HS-5 (cell line): ENCODE measurements at places on chromosomes 2 and 18.

DNA sequence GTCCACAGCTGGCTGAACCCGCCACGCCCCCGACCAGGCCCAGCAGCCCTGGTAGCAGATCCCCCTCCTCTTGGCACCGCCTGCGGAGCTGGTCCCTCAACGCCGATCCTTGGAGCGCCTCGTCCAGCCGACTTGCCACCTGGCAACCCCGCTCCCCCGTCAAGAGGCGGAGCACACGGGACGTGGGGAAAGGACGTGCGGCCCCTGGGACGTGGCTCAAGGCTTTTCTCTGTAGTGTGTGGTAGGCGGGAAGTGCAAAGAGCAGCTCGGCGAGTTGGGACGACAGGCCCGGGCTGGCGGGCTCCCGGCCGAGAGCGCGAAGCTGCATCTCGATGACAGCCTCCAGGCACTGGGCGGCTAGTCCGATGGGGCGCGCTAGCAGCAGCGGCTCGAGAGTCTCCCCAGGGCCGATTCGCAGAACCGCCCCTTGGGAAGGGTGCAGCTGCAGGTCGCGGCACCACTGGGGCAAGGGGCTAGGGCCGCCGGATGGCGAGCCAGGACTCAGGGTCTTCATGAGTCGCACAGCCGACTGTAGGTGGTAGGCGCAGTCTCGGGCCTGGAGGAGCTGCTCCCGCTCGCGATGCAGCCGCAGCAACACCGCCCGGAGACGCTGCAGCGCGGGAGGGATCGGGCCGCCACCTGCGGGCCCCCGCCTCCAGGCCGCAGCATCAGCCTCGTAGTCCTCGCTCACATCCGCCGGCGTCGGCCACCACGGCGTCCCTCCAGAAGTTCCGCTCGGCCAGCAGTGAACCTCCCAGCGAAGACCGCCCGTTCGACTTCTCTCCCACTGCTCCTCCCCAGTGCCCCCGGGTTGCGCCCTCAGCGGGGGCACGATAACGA, 617 bp downstream of the CCDC142 start:
- no peak for DNase-seq

DNA sequence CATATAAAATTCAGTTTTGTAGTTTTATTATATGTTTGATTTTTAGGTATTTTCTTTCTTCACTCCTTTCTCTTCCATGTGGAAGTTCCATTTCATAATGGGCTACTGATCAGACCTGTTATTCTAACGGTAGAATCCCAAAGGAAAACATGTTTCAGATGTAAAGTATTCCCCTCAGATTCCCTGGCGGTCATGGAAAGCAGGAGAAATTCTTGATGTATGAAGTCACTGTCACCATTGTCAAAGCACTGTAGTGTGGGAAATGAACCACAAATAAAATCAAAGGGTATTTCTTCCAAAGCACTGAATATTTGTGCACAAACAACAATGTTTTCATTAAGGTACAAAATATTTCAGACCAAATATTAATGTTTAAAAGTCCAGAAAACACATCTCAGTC, 237.3 kb upstream of the KLHL14 start:
- no peak for DNase-seq

GRCh38 chr2:230711224-230711623, 1.4 kb upstream of the CAB39 start:
- DNase-seq: no peak

DNA sequence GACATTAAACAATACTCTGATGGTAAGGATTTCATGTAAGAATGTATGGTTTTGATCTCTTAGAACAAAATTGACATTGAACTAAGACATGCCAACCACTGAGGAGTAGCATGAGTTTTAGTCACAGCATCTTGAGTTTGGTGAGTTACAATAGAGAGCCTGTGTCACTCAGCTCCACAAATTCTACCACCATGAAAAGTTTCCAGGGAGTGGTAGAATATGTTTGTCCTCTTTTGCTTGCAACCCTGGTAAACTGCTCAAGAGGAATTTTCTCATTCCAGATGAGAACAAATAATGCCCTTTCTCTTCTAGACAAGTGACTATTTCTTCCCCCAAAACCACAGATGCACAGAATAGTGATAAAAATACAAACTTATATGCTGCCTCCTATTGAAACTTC, 502.0 kb upstream of the VRK2 start:
- no peak for DNase-seq

- no peak for DNase-seq
Measured at GRCh38 chr2:226600184-226600583, 199.4 kb downstream of the IRS1 start.

DNA sequence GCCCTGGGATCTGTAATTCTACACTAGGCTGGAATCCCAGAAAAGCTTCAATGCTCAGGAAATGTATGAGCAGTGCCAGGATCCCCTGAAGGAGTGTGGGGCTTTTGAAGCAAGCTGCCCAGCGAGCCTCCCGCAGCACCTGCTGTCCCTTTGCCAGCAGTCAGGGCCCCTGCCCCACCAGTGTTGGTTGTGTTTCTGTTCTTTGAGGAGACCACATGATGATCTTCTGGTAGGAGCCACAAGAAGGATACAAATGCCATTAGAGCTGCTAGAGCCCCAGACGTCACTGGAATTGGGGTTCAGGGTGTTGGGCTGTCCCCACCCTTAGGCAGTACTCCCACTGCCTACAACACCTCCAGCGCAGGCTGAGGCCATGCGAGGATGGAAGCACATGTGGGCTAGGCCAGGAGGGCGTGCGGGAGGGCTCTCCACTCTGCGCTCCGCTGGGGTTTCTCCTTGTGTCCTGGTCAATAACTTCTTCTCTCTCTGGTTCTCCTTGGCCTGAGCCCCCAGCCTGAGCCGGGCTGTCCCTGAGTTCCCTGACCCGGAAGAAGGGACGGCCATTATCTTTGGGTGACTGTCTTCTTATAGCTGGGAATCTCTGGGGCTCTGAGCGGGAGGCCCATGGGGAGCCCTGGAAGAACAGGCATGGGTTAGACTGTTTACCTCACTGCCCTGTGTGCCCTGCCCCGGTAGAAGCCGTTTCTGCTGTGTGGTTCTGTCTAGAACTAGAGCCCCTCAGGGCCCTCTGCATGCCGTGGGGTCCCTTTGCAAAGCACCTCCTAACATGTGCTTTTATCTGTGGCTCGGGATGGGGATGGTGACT, 73.9 kb downstream of the LRRFIP1 start:
- DNase-seq: no peak

GRCh38 chr2:121897335-121897970, 142.0 kb downstream of the TSN start:
- DNase-seq: no peak

DNA sequence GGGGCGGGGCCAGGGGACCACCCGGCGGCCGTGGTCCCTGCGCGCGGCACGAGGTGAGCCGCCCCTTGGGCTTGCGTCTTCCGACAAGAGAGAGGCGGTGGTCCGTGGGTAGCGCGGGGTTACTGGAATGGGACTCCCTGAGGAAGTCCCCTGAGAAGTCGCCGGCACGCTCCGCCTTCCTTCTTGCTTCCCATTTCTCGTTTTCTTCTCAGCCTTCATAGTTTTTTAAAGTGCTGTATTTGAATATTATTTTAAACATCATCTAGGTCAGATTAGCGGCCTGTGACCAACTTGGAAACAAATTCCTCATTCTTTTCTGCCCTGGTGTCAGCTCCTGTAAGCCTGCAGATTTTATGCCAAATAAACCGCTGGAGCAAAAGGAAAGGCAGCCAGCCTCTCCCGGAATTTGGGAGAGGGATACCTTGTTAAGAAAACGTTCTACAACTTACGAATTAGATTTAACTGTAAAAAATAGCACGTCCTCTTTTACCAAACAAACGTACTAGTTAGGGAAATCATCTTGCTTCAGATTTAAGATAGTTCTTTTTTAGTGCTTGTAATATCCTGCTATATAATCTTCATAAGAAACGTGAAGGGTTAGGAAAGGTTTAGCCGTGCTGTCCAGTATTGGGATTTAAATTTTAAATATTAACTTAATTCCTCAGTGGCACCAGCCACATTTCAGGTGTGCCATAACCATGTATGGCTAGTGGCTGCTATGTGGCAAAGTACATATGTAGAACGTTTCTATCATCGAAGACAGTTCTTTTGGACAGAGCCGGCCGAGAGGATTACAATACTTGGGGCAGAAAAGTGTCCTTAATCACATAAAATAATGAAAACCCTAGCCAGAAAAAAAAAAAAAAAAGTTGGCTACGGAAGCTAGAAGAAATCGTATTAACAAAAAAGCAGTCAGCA, 628 bp upstream of the PTPN2 start:
- no peak for DNase-seq

- DNase-seq: no peak
Measured at GRCh38 chr2:48587560-48587959, 30.1 kb upstream of the GTF2A1L start.

DNA sequence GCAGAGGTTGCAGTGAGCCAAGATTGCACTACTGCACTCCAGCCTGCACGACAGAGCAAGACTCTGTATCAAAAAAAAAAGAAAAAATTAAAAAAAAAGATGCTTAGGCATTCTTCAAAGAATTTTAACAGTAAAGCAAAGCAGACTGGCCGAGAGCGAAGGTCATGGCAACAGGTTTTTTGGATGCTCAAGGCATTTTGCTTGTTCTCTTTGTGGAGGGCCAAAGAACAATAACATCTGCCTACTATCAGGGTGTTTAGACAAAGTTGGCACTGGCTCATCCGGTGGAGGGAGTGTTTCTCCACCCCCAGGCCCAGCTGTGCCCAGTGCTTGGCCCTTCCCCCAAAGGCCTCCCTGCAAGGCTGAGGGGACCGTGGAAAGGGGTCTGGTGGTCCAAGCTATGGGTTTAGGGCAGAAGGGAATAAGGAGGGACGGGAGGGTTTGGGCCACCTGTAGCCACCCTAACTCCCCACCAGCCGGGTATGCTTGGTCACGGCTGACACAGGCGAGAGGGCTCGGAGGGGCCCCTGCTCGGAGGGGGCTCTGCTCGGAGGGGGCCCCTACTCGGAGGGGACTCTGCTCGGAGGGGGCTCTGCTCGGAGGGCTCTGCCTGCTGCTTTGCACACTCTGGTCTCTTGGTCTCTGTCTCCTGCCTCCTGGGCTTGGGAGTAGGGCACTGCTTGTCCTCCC, 26.7 kb upstream of the ALLC start:
- no peak for DNase-seq

DNA sequence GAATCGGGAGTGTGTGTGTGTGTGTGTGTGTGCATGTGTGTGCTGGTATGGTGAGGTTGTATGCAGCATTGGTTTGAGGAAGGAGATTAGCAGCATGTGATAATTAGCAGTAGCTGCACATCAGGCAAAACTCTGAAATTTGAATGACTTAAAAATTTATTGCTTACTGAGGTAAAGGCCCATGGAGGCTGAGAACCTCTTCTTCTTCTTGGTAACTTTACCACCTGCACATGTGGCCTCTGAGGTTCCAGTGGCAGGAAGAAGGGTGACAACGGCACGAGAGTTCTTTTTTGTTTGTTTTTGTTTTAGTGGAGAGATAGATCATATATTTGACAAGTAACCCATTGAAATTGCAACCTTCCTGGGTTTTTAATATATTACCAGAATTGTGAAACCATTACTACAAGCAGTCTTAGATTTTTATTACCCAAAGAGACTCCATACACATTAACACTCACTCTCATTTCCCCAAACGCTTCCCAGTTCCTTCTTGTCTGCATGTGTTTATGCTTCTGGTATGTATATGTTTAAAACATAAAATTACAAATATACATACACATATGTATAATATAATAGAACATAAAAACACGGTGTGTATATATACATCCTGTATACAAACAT, 292.1 kb downstream of the PTGR3 start:
- DNase-seq: no peak

GRCh38 chr2:226655871-226656270, 143.7 kb downstream of the IRS1 start:
- DNase-seq: no peak
